ENCODE measurements at places on chromosomes 11 and 22. TPM values are rescaled to one million over a fixed set of nuclear protein-coding genes. Genes with fewer than 3 reads are reported as not detected.

ZNF70 gene
- total RNA-seq = 3.3 TPM

KRTAP5-7 gene
- 0.11 TPM for total RNA-seq

CADM1 gene
- 27.3 TPM for total RNA-seq

GLYATL2 gene
- 0.20 TPM for total RNA-seq

KRTAP5-2 gene
- not detected for total RNA-seq

DDX10 gene
- total RNA-seq = 48.9 TPM

OR4D5 gene
- not detected for total RNA-seq

IL17REL gene
- total RNA-seq = 0.34 TPM

- no peak for DNase-seq
These were observed 21.2 kb downstream of the UPB1 start for GRCh38 chr22:24516301-24516737.

GRCh38 chr11:61065955-61066638 is 36.2 kb upstream of the CD5 start:
- DNase-seq = no peak

DNA sequence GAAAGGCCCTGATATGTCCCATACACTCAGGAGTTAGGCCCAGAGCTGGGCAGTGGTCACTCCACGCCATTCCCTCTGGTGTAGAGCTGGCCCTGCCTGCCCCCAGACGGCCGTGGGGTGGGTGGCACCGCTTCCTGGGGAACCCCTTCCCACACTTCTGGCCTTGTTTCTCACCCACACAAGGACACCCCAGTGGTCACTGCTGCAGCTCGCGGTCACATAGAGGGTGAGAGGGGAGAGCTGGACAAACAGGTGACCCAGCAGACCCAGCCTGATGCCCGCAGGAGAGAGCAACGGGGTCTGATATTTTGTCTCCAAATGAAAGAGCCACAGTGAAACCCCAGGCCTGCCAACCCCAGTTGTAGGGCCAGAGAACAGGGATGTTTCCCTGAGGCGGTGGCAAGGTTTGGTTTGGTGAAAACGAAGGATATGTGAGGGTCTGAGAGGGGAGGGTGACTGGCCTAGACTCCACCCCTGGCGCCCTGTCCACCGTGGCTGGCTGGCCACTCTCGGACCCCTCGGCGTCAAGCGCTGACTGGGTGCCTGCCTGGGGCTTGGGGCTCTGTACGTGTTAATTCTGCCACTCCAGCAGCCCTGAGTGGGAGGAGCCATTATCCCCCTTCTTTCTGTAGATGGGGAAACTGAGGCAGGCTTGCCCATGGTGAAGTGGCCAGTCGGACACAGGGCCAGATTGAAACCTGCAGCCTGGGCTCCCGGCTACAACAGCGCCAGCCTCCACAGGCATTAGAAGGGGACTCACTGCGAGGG is 71.0 kb upstream of the PPARA start:
- peak; percentile 6 for DNase-seq

GRCh38 chr11:2952290-2952689 is 23.1 kb upstream of the PHLDA2 start:
- DNase-seq = no peak

GRCh38 chr11:93497596-93497995 is 45.6 kb downstream of the SMCO4 start:
- DNase-seq = no peak

GRCh38 chr11:115502636-115503082 is 1.6 kb downstream of the CADM1 start:
- DNase-seq = peak; percentile 58

DNA sequence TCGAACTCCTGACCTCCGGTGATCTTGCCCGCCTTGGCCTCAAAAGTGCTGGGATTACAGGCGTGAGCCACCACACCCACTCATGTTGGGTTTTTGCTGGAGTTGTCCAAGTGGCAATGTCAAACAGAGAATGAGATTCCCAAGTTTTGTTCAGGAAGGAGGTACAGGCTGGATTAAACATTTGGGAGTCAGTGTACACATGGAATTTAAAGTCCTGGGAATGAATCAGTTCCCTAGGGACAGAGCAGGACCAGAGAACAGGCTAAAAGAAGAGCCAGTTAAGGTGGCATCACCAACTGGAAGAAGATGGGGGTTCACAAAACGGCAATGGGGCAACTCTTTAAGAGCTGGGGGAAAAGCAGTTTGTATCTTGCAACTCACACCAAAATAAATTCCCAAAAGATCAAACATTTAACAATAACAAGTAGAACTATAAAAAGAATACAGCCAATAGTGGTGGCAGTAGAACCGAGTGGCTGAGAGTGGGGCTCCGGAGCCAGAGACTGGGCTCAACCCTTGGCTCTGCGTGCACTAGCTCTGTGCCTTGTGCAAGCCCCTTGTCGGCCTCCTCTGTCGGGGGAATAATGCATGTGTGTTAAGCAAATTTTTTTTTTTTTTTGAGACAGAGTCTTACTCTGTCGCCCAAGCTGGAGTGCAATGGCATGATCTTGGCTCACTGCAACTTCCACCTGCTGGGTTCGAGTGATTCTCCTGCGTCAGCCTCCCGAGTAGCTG is 33.8 kb upstream of the CTSD start:
- DNase-seq = no peak

GRCh38 chr11:128669506-128670270 is 24.2 kb upstream of the FLI1 start:
- no peak for DNase-seq

- DNase-seq = no peak
These were observed 2.5 kb downstream of the RAC2 start for GRCh38 chr22:37241351-37242142.

- DNase-seq = no peak
These were observed 1015.8 kb downstream of the TBC1D22A start for GRCh38 chr22:47778160-47778658.

- no peak for DNase-seq
These were observed 15.3 kb downstream of the IL10RA start for GRCh38 chr11:118001494-118001971.

- peak; percentile 46 for DNase-seq
These were observed 17.3 kb downstream of the RHOD start for GRCh38 chr11:67073908-67074307.

- no peak for DNase-seq
These were observed 177.8 kb upstream of the NTM start for GRCh38 chr11:131192628-131193027.

DNA sequence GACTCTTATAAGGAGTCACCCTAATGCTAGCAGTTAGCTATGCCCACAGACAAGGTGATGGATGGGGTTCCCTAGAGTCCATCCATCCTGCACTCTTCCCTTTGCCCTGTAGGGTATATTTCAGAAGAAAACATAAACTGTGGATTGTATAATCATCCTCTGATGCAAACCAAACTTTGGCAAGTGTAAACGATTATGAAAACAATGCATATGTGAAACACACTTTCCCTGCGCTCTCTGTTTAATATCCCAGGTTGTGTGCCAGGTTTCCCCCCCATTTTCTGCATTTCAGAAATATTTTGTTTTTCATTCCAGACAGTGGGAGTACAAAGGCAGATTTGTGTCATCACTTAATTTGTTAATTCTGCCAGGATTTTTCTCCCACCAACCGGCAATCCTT is 110.0 kb downstream of the LDLRAD3 start:
- no peak for DNase-seq

- DNase-seq = no peak
These were observed 87.5 kb upstream of the PARVA start for GRCh38 chr11:12289667-12290476.

- no peak for DNase-seq
These were observed 212.9 kb downstream of the CADM1 start for GRCh38 chr11:115291325-115291724.

DNA sequence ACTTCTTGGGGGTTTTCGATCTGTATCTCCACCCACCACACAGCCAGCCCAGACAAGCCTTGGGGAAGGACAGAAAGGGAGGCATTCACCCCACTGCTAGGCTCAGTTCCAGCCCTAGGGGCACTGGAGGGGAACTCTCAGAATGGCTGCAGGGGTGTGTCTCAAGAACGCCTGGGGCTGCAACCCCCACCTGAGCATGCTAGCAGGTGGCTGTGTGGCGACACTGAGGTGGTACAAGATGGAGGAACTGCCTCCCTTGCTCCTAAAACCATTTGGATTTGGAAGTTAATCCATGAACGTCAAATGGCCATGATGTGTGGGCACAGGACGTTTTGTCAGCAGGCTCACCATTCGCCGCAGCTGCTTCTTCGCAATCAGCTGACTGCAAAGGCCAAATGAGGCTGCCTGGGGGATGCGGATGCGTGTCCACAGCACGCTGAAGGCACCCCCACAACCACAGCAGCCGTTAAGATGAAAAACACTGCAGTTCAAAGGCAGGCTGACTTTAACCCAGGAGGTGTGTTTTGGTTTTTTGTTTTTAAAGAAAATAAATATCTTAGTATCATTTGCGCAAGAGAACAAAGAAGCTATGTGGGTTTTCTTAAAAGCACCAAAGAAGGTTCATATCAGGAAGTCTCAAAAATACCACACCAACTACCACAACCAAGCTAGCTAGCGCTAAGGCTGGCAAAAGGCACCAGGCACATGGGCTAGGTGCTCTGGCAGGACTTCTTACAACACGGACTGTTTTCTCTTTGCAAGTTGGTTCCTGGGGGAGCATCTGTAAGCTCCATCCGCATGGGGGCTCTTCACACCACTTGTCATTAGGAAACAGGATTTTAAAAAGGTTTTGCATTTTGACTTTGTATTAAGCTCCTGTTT is 22.2 kb upstream of the NAP1L4 start:
- DNase-seq = no peak

- no peak for DNase-seq
These were observed 40.7 kb downstream of the MYH9 start for GRCh38 chr22:36347094-36347493.

GRCh38 chr11:27933992-27934829 is 173.7 kb downstream of the KIF18A start:
- DNase-seq = peak; percentile 34

- DNase-seq = no peak
These were observed 23.6 kb downstream of the NPAT start for GRCh38 chr11:108198833-108199232.

GRCh38 chr11:60457576-60457975 is 1.9 kb downstream of the MS4A1 start:
- no peak for DNase-seq

DNA sequence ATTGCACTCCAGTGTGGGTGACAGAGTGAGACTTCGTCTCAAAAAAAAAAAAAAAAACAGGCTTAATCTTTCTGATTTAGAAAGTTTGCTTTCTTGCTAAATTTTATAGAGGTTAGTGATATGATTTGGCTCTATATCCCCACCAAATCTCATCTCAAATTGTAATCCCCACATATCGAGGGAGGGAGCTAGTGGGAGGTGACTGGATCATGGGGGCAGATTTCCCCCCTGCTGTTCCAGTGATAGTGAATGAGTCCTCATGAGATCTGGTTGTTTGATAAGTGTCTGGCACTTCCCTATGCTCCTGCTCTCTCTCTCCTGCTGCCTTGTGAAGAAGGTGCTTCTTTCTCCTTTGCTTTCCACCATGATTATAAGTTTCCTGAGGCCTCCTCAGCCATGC is 90.9 kb downstream of the OSBP2 start:
- DNase-seq = no peak

DNA sequence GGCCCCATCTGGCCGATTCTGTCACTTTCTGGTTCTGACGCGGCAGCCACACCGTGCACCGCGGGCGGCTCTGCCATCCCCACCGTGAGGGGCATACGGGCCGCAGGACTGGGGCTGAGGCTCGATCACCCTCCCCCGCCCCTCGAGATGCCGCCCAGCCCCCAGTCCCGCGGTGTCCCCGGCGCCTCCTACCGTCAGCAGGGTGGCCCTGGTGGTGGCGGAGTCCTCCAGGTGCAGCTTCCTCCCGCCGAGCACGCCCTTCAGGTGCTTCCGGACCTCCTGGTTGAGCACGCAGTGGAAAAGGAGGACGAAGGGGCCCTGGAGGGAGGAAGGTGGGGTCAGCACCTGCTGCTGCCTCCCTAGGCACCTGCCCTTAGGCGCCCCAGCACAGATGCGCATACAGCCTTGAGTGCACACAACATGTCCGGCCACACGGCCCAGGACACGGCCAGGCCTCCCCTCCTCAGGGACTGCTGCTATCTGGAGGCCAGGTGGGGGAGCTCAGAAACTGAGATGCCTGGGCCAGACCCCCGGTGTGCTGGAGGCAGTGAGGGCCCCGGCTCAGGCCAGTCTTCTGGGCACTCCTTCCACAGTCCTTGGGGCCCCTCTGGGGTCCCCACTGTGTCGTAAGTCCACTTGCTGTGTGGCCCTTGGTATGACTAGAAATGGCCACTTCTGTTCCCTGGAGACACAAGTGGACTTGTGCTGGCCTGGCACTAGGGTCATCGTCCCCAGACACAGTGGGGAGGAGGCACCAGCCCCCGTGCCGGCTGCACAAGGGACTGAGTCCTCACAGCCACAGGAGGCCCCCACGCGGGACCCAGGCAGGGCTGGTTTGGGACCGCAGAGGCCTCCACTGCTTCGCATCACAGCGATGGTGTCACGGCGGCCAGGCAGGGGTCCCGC is 31.5 kb downstream of the TRMU start:
- DNase-seq = no peak

DNA sequence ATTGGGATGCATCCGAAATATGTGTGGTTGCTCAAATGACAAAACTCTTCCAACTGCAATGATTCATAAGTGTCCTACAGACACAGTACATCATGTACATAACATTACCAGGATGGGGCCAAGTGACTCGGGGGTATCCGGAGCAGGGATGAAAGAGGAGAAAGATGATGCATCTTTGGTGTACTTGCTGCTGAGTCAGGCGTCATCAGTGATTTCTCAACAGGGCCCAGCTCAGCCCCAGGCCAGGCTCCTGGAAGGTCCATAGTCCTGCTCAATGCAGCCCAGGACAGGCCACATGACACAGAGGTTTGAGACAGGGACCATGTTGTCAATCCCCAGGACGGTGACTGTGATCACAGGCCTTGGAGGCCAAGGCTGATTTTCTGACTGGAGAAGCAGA is 59.3 kb downstream of the GGTLC2 start:
- DNase-seq = no peak

DNA sequence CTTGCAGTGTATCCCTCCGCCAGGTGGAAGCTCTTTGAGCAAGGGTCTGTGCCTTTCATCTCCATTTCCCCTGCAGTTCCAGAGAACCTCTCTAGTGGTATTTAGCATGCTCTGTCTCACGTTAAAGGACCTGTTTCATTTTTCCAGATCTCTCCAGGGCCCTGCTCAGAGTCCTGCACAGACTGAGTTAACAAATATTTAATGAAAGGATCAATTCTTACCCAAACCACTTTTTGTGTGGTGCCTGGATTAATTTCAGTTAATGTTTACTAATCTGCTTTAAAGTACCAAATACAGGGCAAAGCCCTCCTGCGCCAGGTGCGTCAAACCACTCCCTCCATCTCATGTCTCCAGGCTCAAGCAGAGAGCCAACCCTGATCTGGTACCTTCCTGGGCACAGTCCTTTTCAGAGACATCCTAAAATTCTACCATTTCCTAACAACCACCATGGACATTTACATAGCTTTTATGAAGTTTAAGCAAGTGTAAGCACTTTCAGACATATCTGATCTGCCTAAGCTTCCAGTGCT is 18.7 kb upstream of the ACER3 start:
- no peak for DNase-seq

- DNase-seq = no peak
These were observed 592.4 kb downstream of the TBC1D22A start for GRCh38 chr22:47354668-47355387.

All from WTC11 (cell line).